ENCODE measurements at places on chromosomes 3 and 15.

- no peak for DNase-seq
Observed at GRCh38 chr15:80870366-80870765, 91.2 kb downstream of the CEMIP start.

GRCh38 chr3:160612386-160613075 lies 47.2 kb upstream of the KPNA4 start:
- no peak for DNase-seq

GRCh38 chr3:101695779-101696372 lies 9.4 kb upstream of the RPL24 start:
- no peak for DNase-seq

DNA sequence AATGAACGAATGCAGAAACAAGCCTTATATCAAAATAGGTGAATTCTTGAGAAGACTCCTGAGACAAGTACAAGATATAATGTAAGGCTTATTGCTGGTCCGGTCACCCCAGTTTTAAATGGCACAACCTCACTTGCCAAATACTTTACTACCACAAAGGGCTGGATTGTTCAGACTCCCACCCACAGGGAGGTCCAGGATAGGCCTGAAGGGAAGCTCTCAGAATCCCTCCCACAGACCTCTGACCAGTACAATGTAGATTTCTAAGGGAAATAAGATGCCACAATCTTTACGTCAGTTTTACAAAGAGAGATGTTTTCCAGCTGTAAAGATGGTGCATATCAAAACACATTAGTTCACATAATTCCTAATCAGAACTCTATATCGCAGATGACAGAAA lies 577.7 kb upstream of the ADAMTS9 start:
- DNase-seq: no peak

DNA sequence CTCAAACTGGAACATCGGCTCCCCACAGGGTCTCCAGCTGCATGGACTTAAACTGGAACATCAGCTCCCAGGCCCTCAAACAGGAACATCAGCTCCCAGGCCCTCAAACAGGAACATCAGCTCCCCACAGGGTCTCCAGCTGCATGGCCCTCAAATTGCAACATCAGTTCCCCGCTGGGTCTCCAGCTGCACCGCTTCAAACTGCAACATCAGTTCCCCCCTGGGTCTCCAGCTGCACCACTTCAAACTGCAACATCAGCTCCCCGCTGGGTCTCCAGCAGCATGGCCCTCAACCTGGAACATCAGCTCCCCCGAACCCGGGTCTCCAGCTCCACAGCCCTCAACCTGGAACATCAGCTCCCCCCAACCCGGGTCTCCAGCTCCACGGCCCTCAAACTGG lies 82.0 kb downstream of the TFRC start:
- no peak for DNase-seq

- no peak for DNase-seq
Observed at GRCh38 chr15:90982135-90982534, 12.2 kb downstream of the PRC1 start.

DNA sequence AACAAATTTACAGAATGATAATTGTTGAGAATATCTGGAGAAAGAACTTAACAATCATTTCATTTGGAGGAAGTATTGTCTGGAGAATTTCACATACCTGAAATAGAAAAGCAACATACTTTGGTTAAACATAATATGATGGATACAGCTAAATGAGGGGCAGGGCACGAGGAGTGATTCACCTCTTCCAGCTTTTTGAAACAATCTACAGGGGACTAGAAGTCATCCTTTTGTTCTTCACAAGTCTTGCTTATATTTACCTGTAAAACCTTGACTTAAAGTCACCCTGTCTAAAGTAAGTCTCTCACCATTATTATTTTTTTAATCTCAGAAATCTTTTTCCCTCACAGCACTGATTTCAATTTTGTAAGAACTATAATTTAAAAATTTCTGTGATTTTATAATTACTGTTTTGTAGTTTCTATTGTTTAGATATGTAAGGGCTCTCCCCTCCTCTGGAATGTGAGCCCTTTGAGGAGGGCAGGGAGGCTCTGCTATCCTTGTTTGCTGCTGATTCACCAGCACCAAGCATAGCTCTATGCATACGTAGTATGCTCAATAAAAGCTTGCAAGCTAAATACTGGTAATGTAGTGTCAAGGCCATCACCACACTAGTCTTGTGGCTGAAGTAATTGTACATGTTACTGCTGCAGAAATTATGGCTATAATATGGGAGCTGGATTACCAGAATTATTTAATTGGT lies 193.9 kb upstream of the THRB start:
- DNase-seq: no peak

DNA sequence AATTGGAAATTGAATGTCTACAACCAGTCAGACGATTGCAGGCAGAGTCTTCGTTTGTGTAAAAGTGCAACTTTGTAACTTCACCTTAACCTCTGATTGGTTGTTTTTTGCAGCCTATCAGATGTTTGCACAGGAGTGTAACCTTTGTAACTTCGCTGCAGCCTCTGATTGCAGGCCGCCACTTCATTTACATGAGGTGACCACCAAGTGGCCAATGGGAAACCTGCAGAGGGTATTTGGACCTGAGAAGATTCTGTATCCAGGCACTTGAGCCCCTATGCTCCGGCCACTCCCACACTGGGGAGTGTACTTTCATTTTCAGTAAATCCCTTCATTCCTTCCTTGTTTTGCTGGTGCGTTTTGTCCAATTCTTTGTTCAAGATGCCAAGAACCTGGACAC lies 68.1 kb upstream of the PFN2 start:
- no peak for DNase-seq

GRCh38 chr3:146218880-146219866 lies 31.7 kb downstream of the PLSCR4 start:
- DNase-seq: no peak

GRCh38 chr15:71758711-71759110 lies 51.6 kb upstream of the NR2E3 start:
- no peak for DNase-seq

GRCh38 chr3:17132286-17133115 lies 247.7 kb downstream of the PLCL2 start:
- DNase-seq: no peak

DNA sequence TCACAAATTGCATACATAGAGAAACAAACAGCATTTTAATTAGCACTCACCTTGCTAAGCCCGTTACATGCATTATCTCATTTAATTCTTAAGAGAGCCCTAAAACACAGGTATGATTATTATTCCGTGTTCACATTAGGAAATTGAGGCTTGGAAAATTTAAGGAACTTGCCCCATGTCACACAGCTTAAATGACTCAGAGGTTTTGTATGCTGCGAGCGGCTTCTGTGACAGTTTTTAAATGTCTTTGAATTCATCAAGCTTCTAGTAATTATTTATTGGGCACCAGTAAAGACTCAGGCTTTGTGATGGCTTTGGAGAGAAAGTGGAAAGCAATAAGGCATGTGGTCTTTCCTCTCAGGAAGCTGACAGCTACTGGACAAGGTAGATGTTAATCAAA lies 166.7 kb upstream of the THBS1 start:
- no peak for DNase-seq

DNA sequence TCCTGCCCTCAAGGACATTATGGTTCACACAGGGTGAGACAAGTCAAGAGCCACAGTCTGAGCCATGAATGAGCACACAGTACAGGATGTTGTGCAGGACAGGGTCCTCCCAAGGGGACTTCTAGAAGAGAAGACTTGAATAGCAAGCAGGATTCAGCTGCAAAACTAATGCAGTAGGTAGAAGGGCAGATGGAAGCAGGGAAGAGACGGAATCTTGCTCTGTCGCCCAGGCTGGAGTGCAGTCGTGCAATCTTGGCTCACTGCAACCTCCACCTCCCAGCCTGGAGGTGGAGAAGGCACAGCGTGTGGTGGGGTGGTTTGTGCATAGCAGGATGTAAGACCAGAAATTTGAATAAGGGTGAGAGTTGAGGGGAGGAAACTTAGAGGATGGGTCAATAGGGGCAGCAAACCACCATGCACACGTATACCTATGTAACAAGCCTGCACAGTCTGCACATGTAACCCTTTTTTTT lies 8.0 kb downstream of the BCL2L10 start:
- DNase-seq: no peak

GRCh38 chr15:30046430-30046829 lies 36.3 kb upstream of the GOLGA8J start:
- DNase-seq: no peak
